ENCODE measurements at places on chromosomes 7 and 10. TPM values are rescaled to one million over a fixed set of nuclear protein-coding genes. Genes with fewer than 3 reads are reported as not detected.

The CRYGN gene
- total RNA-seq = not detected

GRCh38 chr7:27899601-27900000 is 159.6 kb downstream of the TAX1BP1 start:
- no peak for DNase-seq

GRCh38 chr7:41107330-41107937 is 595.5 kb downstream of the INHBA start:
- DNase-seq = no peak

DNA sequence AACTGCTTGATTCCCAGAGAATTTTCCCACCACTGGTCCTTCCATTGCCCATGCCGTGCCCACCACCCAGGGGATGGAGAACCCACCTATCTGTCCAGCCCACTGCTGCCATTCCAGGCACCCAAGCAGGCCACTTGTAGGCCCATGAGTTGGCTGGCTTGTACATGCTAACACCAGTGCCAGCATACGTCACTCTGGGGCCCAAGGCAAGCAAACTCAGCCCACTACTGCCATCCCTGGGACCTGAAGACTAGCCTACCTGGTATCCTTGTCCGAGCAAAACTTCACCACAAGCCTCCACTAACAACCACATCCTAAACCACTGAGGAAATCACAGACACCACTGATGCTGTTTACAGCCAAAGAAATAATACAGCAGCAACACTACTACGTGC is 44.7 kb upstream of the CDK6 start:
- DNase-seq = no peak

DNA sequence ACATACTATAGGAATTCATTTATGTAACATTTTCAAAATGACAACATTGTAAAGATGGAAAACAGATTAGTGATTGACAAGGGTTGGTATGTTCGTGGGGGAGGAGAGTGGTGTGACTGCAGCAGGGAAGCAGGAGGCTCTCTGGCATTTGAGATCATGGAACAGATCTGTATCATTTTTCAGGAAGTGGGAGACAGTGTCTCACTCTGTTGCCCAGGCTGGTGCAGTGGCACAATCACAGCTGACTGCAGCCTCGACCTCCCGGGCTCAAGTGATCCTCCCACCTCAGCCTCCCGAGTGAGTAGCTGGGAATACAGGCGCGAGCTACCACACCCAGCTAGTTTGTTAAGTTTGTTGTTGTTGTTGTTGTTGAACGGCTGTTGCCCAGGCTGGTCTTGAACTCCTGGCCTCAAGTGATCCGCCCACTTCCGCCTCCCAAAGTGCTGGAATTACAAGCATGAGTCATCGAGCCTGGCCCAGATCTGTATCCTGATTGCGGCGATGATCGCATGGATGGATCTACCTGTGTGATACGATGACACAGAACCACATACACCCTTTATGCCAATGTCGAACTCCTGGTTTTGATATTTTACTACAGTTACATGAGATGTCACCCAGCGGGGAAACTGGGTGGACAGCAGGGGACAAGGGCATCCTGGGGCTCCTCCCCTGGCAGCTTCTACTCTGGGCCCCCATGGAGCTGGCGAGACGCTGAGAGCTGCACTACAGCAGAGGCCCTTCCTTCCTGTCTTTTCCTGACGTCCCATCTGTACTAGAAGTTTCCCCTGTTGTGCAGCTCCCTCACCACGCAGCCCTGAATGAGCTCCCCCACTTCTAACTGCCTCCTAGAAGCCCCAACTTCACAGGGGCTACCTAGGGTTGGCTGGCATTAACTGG is 12.3 kb upstream of the CYTH3 start:
- no peak for DNase-seq

DNA sequence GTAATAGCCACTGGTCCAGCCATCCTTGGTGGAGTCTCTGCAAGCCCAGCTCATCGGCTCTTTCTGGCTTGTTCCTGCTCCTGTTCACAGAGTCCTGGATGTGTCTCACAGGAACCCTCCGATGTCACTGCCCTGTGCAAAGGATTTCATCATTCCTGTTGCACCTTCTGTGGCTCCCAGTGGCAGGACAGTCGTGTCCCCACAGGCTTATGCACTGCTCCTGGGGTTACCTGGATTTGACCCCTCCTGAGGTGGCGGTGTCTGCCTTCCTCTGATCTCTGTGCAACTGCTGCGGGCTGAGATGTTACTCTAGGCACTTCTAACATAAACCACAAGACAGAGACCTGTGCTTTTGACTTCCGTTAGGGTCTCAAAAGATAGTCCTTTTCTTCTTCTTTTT is 30.6 kb downstream of the APBB1IP start:
- no peak for DNase-seq

The IL2RA gene
- 1.3 TPM for total RNA-seq

- no peak for DNase-seq
Observed at GRCh38 chr7:34982371-34983019, 54.8 kb downstream of the DPY19L1 start.

- DNase-seq = no peak
Observed at GRCh38 chr7:117780832-117781231, 92.4 kb downstream of the CTTNBP2 start.

DNA sequence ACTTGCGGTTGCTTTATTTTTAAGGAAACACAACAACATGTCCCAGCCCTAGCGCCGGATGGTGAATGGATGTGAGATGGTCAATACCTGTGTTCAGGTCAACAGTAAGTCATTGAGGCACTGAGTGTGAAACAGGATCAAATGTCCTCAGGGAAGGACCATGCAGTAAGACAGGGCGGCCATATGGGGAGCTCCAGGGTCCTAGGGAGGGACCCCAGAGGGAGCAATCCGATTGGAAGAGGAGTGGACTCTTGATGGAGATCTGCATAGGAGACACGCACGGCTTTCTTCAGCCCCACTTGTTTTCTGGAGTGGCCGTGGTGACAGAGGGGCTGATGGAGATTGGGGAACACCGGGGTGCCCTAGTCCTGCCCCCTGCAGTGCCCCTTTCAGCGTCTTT is 423.8 kb upstream of the MKI67 start:
- DNase-seq = no peak
